ENCODE measurements at places on chromosomes 1 and 21.

DNA sequence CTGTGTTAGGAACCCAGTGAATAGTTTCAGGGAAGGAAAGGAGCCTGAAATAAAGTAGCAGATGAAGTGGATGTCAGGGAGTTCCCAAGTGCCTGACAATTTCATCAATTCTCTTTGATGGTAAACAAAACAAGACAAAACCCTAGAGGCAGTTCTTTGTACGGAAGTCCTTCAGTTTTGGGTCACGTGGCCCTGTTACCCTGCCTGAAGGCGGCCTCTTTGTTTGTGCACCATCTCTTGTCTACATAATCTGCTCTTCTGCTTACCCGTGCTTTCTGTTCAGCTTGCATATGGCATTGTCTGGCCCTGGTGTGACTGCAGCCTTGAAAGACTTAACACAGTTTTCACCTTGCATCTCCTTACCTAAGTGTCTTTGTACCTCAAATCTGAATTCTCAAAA is 166.7 kb upstream of the DUSP10 start:
- no peak for DNase-seq

DNA sequence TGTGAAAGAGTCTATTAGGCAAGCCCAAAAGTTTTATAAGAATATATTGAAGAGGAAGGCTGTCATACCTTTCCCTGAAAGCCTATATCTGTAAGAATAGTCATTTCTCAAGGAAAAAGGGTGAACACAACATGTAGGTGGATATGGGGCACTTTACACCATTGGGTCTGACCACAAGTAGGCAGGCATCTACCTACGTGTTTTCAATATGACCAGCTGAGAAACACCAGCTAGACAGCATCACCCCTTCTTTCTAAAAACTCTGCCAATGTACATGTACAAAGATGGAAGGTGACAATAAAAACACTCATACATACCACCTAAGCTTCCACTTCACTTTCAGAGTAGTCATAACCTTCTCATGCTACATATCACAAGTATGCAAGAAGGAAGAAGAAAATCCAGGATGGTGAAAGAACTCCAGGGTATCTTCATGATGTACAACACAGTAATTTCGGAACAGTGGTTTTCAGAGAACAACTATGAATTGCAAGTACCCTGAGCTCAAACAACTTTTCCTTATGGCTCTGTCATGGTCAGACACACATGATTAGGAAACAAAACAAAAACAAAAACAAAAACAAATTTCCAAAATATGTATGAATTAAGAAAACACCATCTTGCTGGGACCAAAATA is 98.5 kb upstream of the ADGRL2 start:
- no peak for DNase-seq

- DNase-seq: no peak
Measured at GRCh38 chr1:77375990-77376389, 94.2 kb downstream of the AK5 start.

DNA sequence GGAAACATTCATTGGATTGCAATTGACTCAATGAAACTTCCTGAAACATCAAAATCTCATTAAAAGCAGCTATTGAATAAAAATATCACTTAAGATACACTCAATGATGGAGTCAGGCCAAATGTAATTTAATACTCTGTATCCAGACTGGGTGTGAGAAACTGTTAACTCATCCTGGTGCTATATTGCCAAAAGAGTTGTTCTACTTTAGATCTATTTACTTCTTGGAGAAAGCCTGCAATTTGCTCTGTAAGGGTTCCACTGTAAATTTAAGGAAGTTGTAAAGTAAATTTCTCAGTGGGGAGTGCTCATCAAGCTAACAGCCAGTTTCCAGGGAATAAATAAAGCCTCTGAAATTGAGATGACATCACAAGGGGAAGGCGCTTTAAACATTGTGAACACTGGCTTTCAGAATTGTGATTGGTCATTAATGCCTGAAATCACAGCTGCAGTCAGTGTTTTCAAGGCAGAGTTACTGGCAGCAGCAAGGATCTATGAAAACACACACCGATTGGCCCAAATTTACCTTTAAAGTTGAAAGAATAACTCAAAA is 91.4 kb downstream of the OLFM3 start:
- no peak for DNase-seq

GRCh38 chr1:233654658-233655280 is 40.9 kb downstream of the KCNK1 start:
- DNase-seq: no peak

DNA sequence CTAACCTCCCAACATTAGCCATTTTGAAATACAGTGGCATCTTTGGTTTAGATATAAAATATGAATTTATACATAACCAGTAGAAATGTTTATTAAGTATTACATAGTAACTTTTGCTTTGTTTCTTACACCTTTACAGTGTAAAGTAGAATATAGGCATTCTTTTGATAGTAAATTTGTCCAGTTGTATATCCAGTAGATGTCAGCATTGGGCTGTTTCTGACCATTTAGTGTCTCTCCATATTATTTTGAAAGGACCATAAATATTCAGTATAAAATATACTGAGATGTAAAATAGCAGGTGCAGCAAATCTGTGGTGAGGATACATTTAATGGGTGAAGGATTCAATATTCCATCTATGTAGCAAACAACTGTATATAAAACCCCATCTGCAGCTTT is 115.8 kb upstream of the ZRANB2 start:
- no peak for DNase-seq

GRCh38 chr1:68379085-68379478 is 70.7 kb downstream of the RPE65 start:
- DNase-seq: no peak

- no peak for DNase-seq
Measured at GRCh38 chr1:212595787-212596714, 12.5 kb upstream of the ATF3 start.

DNA sequence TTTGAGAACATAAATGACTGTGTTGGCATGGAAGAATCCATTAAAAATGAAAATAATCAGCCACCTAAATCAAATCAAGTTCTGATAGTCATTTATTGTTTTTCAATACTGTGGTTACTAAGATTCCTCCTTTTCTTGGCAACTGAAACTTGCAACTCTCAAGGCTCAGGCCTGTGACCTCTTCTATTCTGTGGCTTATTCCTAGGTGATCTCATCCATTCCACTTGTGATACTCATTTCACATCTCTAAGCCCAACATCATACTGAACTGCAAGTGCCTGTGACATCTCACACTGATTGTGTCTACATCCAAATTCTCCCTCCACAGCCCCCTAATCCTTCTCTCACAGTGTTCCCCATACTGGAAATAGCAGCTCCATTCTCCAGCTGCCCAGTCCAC is 4.8 kb upstream of the ST6GALNAC5 start:
- DNase-seq: no peak

GRCh38 chr1:101302831-101303511 is 66.2 kb downstream of the S1PR1 start:
- DNase-seq: no peak

GRCh38 chr1:100246738-100247137 is 2.9 kb downstream of the DBT start:
- no peak for DNase-seq

GRCh38 chr1:110021285-110021684 is 13.1 kb upstream of the STRIP1 start:
- no peak for DNase-seq

DNA sequence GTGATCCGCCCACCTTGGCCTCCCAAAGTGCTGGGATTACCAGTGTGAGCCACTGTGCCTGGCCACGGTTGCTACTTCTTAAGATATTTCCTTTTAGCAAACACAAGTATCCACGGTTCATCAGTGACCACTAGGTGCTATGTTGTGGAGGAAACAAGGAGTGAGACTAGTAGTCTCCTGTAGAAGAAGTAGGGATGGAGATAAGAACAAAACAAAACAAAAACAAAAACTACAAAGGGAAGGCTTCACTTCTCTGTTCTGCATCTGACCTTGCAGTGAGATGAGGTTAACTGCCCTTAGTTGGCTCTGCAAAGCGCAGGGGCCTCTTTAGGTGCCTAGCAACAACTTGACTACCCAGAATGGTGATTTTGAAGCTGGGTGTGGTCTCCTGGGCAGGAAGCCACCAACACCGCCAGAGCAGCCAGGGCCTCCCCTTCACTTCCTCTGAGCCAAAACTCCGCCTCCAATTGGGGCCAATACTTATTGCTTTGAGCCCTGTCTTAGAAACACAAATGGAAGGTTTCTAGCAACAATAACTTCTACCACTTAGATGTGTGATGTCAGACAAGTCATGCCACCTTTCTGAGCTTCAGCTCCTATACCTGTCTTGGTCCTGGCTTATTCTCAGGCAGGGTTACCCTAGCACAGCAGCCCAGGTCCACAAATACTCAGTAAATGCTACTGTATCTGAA is 12.8 kb upstream of the CDC42 start:
- peak; percentile 81 for DNase-seq

DNA sequence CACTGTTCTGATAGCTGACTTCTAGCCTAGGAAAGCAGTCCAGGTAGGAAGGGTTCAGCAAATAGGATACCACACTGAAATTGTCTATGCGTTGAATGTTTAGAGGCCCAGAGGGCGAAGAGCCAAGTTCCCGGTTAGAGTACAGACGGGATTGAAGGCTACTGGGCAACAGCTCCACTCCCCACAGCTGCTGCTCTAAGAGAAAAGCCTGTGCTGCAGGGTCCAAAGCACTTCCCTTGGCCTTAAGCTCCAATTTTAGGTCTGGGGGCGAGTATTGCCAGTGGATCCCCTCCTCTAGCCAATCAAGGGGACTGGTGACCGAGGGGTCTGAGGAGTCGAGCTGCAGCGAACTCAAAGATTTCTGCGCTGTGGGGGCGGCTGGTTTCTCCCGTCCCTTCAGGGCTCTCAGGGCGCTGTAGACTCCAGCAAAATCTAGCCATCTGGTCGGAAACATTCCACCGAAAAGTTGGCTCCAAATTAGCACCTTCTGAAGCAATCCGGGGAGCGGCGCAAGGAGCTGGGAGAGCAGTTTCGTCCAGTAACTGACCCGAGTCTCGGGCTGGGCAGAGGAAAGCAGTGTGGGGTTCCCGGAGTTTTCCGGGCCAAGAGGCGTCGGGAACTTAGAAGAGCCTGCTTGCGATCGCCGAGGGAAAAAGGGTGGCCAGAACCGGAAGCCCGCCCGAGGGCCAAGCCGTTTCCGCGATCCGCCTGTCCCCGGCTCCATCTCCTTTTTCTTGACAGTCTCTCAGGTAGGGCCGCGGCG is 748 bp downstream of the PPP1R15B start:
- DNase-seq: no peak

DNA sequence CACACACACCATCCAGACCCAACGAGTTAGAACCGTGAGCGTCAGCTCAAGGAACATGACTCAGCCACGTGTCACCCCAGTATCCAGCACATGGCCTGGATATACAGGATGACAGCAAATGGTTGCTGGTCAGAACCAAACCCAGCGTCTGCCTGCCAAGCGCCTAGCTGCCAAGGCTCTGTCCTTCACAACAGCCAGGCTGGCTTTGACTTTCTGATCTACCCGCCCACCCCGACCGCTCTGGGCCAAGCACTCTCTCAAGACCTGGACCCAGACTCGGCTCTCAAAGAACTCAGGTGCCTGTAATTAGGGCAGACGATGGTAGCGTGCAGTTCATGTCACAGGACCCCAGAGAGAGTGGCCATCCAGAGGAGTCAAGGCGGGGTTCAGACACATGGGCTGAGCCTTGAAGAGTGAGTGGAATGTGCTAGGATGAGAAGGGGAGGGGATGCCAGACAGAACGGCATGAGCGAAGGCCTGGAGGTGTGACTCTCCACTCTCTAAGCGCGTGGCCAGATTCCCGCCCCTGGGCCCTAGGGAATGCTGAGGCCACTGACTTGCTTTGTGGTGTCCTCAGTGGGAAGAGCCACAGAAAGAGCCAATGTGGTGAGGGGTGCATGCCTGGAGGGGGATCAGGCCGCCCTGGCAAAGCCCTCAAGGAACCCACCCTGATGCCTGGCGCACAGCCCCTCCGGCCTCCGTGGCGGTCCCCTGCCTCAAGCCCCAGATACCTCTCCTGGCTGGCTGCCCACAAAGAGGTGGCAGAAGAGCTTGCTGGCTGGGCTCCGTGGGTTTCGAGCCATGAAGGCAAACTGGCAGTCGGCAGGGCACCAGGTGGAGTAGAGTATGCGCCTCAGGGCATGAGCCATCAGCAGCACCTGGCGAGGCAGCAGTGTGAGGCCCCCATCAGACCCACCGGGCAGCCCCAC is 7.0 kb downstream of the SH2D5 start:
- DNase-seq: no peak

DNA sequence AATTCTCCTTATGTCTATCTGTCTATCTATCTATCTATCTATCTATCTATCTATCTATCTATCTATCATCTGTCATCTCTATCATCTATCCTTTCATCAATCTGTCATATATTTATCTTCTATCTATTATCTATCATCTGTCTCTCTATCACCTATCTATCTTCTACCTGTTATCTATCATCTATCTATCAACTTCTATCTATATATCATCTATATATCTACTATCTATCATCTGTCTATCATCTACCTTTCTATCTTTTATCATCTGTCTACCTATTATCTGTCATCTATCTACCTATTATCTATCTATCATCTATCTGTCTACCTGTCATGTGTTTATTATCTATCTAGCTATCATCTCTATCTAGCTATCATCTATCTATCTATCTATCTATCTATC is 124.7 kb upstream of the C1orf174 start:
- DNase-seq: no peak

DNA sequence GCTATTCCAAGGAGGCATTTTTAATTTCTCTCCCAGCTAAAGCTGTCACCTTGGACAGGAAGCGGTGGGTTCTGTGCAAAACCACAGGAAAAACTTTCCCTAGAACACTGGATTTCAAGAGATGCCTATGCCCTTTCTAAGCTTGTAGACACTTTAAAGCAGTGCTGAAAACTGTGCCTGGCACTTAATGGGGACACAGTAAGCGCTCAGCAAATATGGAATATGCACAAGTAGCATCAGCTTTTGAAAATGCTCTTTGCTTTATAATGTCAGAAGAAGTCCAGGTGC is 50.9 kb upstream of the TARBP1 start:
- no peak for DNase-seq

DNA sequence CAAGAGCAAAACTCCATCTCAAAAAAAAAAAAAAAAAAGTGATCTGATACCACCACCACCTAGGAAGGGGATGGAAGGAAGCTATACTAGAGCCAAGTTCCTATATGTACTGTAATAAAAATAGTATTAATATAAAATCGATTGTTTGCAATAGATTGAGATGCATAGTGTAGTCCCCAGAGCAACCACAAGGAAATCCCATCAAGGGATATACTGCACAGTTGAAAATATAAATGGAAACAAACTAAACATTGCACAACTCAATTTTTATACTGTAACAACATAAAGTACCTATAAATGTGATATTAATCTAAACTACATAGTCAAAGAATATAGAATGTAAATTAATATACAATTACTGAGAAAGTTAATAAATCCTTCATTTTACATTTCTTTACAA is 20.9 kb upstream of the PSMG1 start:
- no peak for DNase-seq

DNA sequence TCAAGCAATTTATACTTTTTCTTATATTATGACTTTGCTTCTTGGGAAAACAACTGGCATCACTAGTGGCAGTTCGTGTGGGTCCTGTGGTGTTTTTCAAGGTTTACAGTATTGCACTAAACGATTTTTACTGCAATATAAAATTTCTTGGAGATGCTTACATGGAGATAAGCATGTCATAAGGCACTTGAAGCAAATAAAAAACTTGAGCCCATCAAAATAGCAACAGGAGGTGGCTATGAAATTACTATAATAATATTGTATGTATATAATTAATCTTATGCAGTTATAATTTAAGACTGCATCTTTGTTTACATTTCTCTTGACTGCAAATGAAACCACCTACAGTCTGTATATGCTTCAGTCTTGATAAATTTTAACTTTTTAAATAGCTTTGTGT is 29.3 kb upstream of the CHAF1B start:
- no peak for DNase-seq

All from T-helper 9 cell (primary cell).